Stimulated activated CD8-positive, alpha-beta memory T cell treated with anti-CD3 and anti-CD28 coated beads, Interleukin-15, amount 100 ng/mL, for 1 hour (primary cell): ENCODE measurements at places on chromosomes 13 and 19.

DNA sequence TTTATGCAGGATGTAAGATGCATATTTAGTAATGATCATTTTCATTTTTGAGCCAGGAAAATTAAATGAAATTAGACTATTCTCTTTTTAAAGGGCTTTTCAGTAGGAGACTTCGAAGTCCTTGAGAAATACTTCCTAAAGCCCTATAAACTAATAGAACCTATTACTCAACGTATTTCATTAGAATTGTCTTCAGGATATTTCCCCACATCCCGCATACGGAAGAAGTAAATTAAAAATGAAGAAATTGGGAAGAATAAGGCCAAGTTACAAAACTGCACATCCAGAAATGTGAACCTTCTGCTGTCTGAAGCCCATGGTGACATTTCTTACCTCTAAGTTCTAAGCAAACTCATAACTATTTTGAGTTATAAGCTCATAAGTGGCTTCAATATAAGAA, 66.5 kb downstream of the RXFP2 start:
- DNase-seq = no peak

GRCh38 chr19:42081584-42082203, 5.7 kb downstream of the ZNF574 start:
- no peak for DNase-seq

- DNase-seq = no peak
Observed at GRCh38 chr13:25192936-25193335, 20.8 kb upstream of the AMER2 start.

GRCh38 chr13:31214435-31214834, 14.7 kb downstream of the B3GLCT start:
- no peak for DNase-seq

DNA sequence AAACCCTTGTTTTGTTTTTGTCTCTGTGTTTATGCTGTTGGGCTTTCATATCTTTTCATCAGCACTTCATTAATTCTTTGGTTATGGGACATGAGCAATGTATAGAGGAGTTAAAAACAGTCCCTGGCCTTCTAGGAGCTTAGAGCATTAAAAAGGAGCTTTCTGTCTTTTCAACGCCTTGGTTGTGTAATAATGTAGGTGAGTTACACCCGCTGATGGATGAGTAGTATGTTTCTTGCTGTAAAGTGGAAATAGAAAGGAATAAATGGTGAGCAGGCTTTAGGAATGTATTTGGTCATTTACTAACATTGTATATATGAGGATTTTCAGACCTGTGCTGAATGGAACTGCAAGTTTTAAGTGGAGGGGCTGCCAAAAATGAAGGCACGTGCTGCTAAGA, 121.5 kb upstream of the RNF113B start:
- DNase-seq = no peak
